ENCODE measurements at places on chromosomes 2 and 18. TPM values are rescaled to one million over a fixed set of nuclear protein-coding genes. Genes with fewer than 3 reads are reported as not detected.

Gene ABCB11
- 0.26 TPM for total RNA-seq

Gene B4GALT6
- total RNA-seq = 2.4 TPM

Gene GPR39
- 7.1 TPM for total RNA-seq

Gene MDH1B
- total RNA-seq = not detected

Gene SLC39A6
- 218 TPM for total RNA-seq

Gene FSHR
- total RNA-seq = not detected

Gene FAM237A
- total RNA-seq = not detected

Measured in bronchial epithelial cell (primary cell).